Fibroblast of the conjunctiva (primary cell): ENCODE measurements at places on chromosomes 12 and 14.
A peak's percentile ranks its signal among the peaks of the same experiment; 100 is the strongest.

GRCh38 chr14:92659765-92660561 is 88.5 kb downstream of the LGMN start:
- DNase-seq = no peak

GRCh38 chr14:77026930-77027537 is 1.5 kb downstream of the IRF2BPL start:
- DNase-seq = no peak

- DNase-seq = no peak
Measured at GRCh38 chr12:130086797-130087196, 75.5 kb upstream of the FZD10 start.

GRCh38 chr12:68012712-68013111 is 23.5 kb downstream of the IFNG-AS1 start:
- no peak for DNase-seq

- DNase-seq = no peak
Measured at GRCh38 chr14:74085828-74086227, 1.1 kb downstream of the LIN52 start.

DNA sequence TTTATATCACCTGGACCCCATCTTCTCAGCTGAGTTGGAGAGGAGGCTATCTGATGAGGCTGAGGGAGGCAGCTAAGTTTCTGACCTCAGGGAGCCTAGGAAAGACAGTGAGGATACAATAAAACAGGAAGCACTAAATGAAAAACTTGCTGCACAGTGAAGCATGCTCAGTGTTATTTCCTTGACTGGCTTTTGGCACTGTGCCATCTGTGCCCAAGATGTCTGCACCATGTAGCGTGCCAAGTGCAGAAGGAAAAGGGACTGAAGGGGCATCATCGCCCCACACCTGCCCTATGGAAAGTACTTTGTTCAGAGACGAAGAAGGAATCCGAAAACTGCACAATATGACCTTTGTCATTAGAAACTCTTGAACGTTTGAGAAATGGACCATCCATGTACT is 102.7 kb downstream of the ANO4 start:
- DNase-seq = no peak

DNA sequence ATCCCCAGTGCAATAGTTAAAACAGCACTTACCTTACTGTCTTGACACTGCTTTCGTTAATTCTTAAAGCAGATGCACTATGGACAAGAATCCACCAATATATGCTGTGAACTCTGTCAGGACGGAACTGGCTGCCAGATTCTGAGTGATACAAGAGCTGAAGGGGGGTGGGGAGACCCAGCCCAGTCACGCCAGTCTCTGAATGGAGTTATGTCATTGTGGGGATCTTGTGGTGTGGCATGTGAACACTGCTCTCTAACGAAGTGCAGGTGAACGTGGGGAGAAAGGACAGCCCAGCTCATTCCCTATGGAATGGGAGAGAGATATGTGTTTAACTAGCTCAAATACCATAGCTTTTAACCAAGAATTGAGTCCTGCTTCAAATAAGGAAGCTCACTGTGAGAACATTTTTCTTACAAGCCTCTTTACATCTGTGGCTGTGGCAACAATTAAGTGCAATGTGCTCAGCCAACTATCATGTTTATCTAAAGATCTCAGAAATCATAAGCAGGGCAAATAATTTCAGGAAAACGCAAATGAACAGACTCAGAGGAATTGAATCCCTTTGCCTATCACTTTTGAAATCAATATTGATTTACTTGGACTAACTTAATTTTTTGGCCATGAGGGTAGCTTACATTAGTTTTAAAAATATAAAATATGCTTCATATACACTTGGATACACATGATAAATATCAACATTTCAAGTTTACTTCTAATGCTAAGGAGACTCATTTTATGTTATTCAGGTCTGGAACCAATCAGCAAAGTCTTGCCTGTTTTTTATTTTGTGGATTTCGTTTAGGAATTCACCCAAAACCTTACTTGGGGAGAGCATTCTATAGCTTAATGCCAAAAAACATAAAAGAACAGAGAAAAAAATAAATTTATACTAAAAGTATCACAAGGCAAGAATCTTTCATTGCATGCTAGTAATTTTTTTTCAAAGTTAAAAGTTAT is at the start of gene LUM:
TSS of gene LUM (minus strand) at position 129 of the 960 bp plus-strand sequence. CDS start 2,515 bp downstream, outside the sequence.
- peak; percentile 53 for DNase-seq

DNA sequence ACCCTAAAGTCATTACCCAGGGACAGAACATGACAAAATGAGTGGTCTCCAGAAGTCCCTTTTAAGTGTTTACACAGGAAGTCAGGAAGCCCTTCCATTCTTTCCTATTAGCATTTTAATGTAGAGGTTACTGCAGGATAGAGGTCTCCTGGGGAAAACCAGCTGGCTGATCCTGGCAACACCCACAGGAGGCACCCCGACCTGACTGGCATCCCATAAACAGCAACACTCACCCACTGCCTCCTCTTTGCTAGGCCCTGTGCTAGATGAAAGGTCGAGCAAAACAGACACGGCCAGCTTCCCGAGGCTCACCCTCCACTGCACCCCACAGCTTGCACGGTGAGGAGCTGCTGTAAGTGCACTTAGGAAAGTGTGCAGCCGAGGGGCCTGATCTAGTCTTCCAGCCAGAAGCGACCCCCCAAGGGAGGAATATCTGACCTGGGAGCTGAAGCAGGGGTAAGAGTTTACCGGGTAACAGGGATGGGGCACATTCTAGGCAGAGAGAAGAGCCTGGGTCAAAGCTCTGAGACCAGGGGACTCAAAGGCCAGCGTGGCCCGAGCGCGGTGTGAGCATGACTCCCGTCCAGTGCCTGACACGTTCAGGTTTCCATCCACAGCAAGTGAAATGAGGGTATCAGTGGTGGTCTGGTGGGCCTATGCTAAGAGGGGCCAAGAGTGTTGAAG is 9.0 kb downstream of the DAZAP2 start:
- no peak for DNase-seq

- no peak for DNase-seq
Measured at GRCh38 chr14:86858591-86858990, 1134.4 kb downstream of the GALC start.
